ENCODE measurements at places on chromosomes 4 and X. TPM values are rescaled to one million over a fixed set of nuclear protein-coding genes. Genes with fewer than 3 reads are reported as not detected.

Gene POU4F2
- not detected for total RNA-seq

Gene PHEX
- total RNA-seq, result 1.0 TPM

Gene APLN
- total RNA-seq, result 11.6 TPM

Gene GASK1B
- total RNA-seq, result 0.51 TPM

Gene SLC6A14
- not detected for total RNA-seq

Gene UGT2A1
- not detected for total RNA-seq

Gene POU3F4
- total RNA-seq, result not detected

Gene CXCL6
- 23.4 TPM for total RNA-seq

Gene NUDT10
- total RNA-seq, result 0.22 TPM

GRCh38 chr4:136810626-136811025 lies 721.7 kb downstream of the PCDH18 start:
- DNase-seq, result peak; percentile 35

DNA sequence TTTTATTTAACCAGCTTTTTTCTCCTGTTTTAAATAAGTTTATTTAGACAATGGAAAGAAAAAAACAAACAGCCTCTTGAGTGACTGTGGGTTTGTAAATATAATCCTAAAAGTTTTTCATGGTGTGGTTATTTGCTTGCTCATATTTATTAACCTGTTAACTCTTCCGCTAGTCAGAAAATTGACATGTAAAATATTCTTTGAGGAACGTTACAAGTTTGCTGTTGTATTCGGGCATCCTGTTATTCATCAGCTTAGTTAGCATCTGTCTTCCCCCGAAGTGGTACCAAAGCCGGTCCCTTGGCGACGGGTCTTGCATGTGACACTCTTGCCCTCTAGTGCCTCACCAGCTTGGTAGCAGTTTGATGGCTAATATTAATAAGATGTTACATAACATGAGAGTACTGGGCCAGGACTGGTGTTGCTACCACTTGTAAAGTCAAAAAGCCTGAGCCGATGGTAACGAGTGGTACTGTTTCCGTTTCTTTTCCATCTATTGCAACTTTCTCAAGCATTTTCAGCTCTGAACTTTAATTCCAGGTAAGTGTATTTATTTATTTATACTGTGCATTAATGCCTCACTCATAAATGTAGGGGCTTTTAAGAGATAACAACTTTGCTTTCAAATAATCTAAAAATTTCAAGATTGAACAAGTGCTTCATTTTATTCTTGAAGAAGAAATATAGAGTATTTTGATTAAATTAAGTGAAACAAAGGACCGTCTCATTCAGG lies at the start of gene NDST3:
NDST3 (plus strand) TSS at position 434 of the 733 bp plus-strand sequence. CDS start 19,425 bp downstream, outside the sequence.
- peak; percentile 66 for DNase-seq

DNA sequence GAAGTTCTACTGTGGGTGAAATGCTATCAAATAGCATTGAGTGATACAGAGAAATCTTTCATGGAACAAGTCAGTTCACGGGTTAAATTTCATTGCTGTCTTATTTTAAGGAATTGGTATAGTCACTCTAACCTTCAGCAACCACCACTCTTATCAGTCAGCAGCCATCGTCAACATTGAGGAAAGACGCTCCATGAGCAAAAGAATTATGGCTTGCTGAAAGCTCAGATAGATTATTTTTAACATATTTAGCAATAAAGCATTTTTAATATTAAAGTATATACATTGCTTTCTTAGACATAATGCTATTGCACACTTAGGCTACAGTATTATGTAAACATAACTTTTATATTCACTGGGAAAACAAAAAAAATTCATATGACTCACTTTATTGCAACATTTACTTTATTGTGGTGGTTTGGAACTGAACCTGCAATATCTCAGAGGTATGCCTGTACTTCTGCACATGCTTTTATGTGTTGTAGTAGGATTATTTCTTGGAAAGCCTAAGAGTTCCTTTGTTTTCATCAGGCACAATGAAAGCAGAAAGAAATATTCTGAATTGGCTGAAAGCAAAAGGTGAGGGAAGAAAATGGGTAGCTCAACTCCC lies 586.7 kb downstream of the GBA3 start:
- DNase-seq, result peak; percentile 56

- no peak for DNase-seq
Measured at GRCh38 chr4:53545273-53545672, 46.0 kb downstream of the LNX1 start.

DNA sequence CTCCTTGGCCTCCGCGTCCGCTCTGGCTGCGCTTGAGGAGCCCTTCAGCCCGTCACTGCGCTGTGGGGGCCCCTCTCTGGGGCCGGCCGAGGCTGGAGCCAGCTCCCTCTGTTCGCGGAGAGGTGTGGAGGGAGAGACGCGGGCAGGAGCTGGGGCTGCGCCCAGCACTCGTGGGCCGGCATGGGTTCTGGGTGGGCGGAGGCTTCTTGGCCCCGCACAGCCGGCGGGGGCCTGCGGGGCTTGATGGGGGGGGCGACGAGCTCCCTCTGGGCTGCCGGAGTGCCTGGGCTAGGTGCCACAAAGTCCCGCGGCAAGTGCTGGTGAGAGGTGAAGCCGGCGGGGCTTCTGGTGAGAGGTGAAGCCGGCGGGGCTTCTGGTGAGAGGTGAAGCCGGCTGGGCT lies 61.9 kb downstream of the ANKRD50 start:
- DNase-seq, result no peak

DNA sequence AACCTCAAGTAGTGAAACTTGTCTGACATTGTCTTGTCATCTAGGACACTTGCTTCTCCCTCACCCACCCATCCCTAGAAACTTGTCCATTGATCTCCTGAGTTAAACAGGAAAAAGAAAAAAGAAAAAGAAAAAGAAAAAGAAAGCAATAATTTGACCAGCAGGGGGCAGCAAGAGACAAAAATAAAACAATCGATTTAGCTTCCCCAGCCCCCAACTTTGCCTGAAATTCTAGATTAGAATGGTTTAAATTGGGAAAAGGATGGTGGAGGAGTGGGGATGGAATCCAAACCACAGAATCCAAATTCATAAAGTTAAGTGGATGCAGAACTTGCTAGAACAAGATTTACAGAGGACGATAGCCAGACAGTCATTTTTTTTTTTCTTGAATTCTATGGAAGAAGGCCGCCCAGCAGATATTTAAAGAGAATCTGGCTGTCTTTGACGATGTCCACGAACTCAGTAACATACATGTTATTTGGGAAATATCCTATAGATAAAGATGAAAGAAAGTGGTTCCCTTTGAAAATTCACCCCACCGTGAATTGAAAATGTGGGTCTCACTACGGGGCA lies 282.9 kb downstream of the USP46 start:
- peak; percentile 77 for DNase-seq

- no peak for DNase-seq
Measured at GRCh38 chr4:152052451-152053057, 291.7 kb upstream of the GATB start.

- DNase-seq, result peak; percentile 54
Measured at GRCh38 chr4:128354205-128354821, 66.7 kb upstream of the PGRMC2 start.

GRCh38 chrX:70998411-70999027 lies 67.6 kb upstream of the SLC7A3 start:
- peak; percentile 42 for DNase-seq

DNA sequence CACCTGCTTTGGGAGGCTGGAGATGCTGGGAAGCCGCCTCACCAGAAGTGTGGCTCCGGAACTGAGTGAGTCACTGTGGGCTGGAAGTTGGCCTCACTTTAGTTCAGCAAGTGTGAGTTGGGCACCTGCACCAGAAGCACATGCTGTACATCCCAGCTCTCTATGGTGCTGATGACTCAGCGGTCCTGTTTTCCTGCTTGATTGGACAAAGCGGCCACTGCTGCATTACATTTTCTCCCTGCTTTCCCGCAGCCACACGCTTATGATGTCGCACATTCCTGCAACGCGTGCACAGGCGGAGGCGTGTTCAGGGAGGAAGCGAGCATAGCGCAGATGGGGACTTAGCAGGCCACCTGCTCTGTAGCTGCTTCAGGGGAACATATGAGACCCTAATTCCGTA lies 26.7 kb upstream of the CLDN34 start:
- peak; percentile 85 for DNase-seq

DNA sequence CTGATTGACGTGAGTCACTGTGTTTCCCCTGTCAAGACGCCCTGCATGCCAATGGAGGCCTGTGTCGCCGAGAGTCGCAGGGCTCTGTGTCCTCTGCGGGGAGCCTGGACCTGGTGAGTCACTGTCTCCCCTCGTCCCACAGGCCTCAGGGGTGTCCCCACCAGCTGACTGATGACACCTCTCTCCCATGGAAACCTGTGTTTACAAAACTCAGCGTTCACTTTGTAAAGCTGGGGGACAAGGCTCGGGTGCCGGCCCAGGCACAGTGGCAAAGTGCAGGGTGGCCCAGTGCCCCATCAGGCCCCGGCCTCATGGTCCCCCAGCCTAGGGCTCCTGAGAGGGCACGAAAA lies 21.2 kb upstream of the HGFAC start:
- no peak for DNase-seq

DNA sequence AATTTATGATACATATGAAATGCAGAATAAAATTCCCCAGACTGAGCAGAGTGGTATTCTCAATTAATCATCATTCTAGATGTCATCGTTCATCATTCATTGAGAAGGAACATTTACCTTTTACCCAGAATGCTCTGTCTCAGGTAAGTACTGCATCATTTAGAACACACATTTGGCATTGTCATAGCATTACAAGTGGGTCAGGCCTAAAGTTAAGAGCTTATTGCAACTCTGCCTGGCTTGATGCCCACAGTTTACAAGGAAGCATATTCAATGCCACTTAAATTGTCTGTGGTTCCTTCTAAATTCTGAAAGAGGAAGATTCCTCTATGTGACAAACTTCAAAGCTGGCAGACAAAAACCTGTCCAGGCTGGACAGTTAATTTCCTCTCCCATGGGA lies 87.3 kb downstream of the CAMK2D start:
- no peak for DNase-seq

GRCh38 chr4:53534684-53535083 lies 56.6 kb downstream of the LNX1 start:
- no peak for DNase-seq

All from PC-3 (cell line).